ENCODE measurements at places on chromosomes 11 and 22.

DNA sequence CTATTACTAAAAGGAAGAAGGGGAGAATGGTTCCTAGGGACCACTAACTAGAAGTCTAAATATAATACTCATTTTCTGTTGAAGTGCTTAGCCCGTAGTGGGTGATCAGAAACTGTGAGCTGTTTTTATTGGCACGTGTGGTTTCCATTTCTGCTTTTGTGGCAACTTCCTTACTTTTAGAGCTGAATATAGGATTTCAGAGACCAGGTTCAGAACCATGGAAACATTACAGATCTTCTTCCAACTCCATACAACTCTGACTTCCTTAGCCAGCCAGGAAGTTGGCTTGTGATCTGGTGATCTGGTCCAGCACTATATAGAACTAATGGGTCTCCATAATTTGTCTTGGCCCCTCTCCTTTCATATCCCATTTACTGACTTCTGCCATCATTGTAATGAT is 2.6 kb upstream of the ME3 start:
- no peak for DNase-seq

- no peak for DNase-seq
These were observed 10.7 kb upstream of the TBC1D10A start for GRCh38 chr22:30337461-30337778.

GRCh38 chr11:126426106-126426505 is 70.6 kb downstream of the ST3GAL4 start:
- DNase-seq: no peak

DNA sequence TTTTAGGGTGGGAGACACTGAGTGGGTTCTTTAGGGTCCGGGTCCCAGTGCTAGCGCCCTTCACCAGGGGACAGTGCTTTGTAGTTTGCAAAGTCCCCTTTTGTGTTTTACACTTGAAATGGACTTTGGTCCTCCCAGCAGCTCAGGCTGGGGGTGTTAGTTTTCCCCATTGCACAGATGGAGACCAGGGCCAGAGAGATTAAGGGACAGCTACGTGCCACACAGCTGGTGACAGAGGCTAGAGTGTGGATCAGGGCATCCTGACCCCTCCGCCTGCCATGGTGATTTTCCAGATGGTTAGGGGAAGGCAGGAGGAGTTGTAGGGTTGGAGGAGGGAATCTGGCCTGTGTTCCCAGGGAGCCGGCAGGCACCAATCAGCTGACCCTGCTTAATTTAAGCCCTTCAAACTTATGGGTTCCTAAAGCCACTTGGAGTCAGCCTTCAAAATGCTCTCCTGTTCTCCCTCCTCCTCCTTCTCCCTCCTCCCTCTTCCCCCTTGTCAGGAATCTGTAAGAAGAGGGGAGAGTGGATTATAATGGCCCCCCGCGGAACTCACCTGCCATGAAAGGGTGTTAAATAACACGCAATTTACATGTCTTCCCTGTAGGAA is 22.5 kb upstream of the MPPED1 start:
- DNase-seq: no peak

Measured in stimulated activated CD8-positive, alpha-beta memory T cell treated with anti-CD3 and anti-CD28 coated beads, Interleukin-4, amount 100 ng/mL, for 48 hours (primary cell).